NCI-H524 (cell line): ENCODE measurements at places on chromosomes 12 and 14.
A peak's percentile ranks its signal among the peaks of the same experiment; 100 is the strongest.

- DNase-seq = peak; percentile 87
Measured at GRCh38 chr12:45051572-45052125, 750 bp upstream of the DBX2 start.

- DNase-seq = no peak
Measured at GRCh38 chr12:62658910-62659309, 192.3 kb downstream of the MON2 start.

GRCh38 chr14:58238252-58239243 lies 6.1 kb upstream of the PSMA3 start:
- no peak for DNase-seq

- peak; percentile 21 for DNase-seq
Measured at GRCh38 chr14:28243600-28243999, 523.0 kb upstream of the FOXG1 start.

DNA sequence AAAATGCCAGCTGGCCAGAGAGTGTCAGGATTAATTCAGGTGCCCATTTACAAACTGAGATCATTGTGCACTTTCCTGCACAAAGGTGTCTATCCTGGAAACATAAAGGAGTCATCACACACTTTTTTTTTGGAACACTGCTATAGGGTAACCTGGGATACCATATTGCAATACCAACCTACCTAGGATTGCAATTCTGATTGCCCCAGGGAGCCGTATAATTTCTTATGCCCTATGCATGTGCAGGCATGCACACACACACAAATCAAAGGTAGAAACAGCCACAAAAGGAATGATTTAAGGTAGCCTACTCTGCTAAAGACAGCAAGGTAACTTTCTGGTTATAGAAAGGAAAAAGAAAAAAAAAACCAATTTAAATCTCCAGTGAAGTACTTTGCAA lies 285.3 kb upstream of the KITLG start:
- DNase-seq = no peak
